ENCODE measurements at places on chromosomes 2 and 18.
A peak's percentile ranks its signal among the peaks of the same experiment; 100 is the strongest.

DNA sequence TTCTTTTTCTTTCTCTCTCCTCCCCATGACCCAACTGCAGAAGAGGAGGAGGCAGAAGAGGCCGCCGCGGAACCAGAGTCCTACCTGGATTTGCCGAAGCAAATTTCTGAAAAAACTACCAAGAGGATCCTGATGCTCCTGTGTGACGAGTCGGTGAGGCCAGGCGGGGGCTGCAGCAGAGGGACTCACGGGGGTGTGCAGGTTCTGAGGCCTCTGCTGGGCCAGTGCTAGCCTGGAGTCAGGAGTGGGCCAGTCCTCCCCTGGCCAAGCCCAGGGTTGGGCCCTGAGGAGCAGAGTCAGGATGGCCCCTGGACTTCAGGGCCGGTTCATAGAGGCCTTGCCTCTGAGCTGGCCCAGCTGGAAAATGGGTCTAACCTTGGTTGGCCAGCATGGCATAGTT, 29.3 kb downstream of the OTOF start:
- DNase-seq: no peak

- DNase-seq: no peak
Observed at GRCh38 chr2:236976266-236977062, 109.2 kb upstream of the COPS8 start.

- DNase-seq: no peak
Observed at GRCh38 chr2:224308272-224308911, 93.5 kb downstream of the FAM124B start.

DNA sequence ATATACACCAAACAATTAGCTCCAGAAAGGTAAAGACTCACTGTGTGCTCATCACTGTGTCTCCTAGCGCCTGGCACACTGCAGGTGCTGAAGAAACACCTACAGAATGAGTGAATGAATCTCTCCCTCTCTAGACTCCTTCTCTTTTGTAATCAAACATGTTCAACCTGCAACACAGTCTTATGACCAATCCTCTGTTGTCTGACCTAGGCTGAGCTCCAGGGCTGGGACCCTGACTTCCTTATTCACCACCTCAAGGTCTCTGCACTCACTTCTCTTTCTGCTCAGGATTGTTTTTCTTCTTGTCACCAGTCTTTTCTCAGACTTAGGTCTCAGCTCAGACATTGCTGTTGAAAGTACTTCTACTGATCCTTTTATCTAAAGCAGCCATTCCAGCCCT, 9.8 kb downstream of the CKAP2L start:
- DNase-seq: no peak

- no peak for DNase-seq
Observed at GRCh38 chr2:201777043-201777442, 3.7 kb downstream of the ALS2 start.

GRCh38 chr2:7037340-7038333, 120.4 kb downstream of the RNF144A start:
- DNase-seq: peak; percentile 34

DNA sequence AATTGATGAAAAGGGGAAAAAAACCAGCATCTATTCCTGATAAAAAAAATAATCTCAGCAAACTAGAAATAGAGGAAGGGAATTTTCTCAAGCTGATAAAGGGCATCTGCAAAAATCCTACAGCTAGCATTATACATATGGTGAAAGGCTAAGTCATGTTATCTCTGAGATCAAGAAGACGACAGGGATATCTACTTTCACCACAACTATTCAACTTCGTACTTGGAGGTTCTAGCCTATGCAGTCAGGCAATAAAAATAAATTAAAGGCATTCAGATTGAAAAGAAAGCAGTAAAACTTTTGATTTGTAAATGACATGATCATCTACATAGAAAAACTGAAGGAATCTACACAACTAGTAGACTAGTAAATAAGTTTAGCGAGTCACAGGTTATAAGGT, 58.2 kb downstream of the CAB39 start:
- no peak for DNase-seq

DNA sequence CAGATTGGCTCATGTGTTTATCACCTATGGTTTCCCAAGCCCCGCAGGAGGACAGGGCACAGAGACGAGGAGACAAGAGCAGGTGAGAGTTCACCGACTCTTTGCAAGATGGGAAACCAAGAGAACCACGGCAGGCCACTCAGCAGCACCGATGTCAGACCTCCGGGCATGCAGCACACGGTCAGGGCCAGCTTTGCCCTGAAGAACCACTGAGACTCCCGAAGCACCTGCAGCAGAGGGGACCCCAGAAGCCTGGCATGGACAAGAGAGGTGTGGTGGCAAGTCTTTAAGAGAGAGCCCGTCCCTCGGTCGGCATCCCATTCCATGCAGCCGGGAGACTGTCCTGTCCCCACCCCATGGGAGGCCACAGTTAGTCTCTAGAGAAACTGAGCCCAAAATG, 36.6 kb upstream of the TAF1B start:
- DNase-seq: no peak

- peak; percentile 50 for DNase-seq
Observed at GRCh38 chr18:74994502-74995418, 214.2 kb downstream of the PTGR3 start.

GRCh38 chr18:69400976-69401225, 213 bp downstream of the DOK6 start:
- DNase-seq: peak; percentile 48
